Epithelial cell of proximal tubule (primary cell): ENCODE measurements at places on chromosomes 3 and 15. TPM values are rescaled to one million over a fixed set of nuclear protein-coding genes. Genes with fewer than 3 reads are reported as not detected.

Gene ITIH3
- total RNA-seq = not detected in 2 replicates

Gene ALDH1L1
- 0.06 and 0.29 TPM in 2 replicates for total RNA-seq

Gene UBAP1L
- 0.07 and 0.23 TPM in 2 replicates for total RNA-seq

Gene TNFAIP8L3
- total RNA-seq = 0.07 TPM in 1 of 2 replicates, not detected in the other

Gene AP3B2
- total RNA-seq = under 0.01 and 0.07 TPM in 2 replicates

Gene MUSTN1
- not detected in 2 replicates for total RNA-seq

Gene NME9
- 0.43 TPM in 1 of 2 replicates, not detected in the other for total RNA-seq

Gene LCTL
- total RNA-seq = 0.23 and 0.80 TPM in 2 replicates

Gene FBXO40
- total RNA-seq = not detected in 2 replicates

Gene STX19
- total RNA-seq = not detected in 2 replicates

Gene P2RY14
- not detected in 2 replicates for total RNA-seq
